Non-pigmented ciliary epithelial cell (primary cell): ENCODE measurements at places on chromosomes 1 and 21.
A peak's percentile ranks its signal among the peaks of the same experiment; 100 is the strongest.

DNA sequence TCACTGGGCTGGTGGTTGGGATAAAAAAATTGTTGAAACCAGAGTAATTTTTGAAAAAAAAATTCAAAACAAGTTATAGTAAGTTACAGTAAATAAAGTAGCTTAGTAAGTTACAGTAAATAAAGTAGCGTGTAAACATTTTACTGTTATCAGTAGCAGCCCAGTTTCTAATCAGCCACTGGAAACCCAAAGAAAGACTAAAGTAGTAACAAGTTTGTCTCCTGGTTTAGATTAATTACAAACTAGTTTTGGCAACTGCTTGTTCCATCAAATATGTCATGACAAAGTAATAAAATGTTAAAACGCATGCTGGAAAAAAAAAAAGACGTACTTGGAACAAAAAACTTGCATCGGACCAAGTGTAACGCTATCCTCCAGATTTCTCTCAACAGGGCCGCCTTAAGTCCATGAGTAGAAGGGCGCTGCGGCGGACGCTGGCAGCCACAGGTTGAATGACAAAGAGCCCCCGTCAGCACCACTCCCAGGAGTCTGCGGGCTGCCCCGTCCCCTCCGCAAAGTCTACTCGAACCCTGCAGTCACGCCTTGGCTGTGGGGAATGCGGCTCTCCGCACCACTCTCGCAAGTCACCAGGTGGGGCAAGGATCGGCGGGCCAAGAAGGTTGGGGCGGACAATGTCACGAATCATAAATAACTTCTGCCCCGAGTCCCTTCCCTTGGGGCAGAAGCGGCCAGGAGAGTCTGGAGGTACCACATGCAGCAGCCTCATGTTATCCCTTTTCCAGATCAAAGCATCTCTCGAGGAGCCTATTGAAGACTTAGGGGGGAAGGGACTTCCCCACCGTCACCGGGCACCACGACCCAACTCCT lies 837 bp downstream of the SLC16A1 start:
- DNase-seq, result peak; percentile 13

- peak; percentile 70 for DNase-seq
Measured at GRCh38 chr1:21567241-21568005, 58.2 kb downstream of the ALPL start.

DNA sequence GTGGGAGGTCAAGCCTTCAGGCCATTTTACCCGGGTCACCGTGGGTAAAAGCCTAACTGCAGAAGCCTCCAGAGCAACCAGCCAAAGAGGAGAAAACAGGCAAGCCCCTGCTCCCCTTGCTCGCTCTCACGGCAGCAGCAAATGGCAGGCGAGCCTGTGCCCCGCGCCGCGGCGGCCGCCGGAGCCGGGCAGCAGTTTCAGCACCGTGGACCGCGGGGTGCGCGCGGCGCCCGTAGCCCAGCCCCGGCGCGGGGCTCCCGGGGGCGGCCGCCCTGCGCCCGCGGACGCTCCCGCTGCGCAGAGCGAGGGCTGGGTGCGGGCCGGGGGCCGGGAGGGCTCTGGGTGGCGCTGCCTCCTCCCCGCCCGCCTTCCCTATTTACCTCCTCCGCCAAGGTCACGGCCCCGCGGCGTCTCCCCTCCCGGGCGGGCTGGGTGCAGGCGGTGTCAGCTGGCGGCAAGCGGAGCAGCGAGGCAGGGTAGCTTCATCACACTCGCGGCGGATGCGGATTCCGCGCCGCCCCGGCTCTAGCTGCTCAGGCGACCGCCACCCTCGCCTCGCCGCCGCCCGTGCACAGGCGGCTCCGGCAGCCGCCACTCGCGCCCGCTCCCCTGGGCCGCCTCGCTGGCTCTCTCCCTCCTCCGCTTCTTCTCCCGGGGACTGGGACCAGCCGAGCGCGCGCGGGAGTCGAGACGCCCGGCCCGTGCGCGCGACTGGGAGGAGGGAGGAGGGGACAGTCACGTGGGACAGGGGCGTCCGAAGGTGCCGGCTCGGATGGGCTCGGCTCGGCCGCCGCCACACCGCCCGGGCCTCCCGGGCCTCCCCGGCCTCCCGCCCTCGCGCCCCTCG lies at the start of gene RGS7:
RGS7 (minus strand) TSS at position 687 of the 847 bp plus-strand sequence.
- no peak for DNase-seq

DNA sequence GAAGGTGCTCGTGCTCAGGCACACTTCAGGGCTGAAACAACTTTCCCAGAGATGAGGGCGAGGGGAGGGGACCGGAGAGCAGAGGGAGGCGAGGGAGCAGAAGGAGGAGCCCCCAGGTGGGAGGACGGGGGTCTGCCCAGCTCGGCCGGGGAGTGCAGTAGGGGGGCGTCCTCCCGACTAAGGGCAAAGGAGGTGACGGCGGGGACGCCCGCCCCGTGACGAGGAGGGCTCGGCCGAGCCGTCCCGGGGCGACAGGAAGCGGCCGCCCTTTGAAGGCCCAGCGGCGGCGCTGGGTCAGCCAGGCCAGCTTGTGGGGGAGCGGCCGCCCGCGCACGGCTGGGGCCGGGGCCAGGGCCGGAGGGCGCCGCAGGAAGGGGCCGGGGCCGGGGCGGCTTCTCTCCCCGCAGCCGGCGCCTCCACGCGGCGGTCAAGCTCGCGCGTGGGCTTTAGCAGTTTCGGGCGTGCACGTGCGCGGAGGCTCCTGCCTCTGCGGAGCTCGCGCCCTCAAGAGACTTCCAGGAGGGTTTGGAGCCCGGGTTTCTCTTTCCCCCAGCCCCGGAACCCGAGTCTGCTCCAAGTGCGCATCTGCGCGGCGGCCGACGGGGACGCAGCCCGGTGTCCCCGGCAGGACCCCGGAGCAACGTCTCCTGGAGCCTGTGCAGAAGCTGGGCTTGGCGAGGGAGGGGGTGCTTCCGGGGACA lies 100.8 kb upstream of the SLC45A1 start:
- DNase-seq, result no peak

GRCh38 chr1:207654320-207654719 lies 9.4 kb downstream of the CR1L start:
- DNase-seq, result no peak

DNA sequence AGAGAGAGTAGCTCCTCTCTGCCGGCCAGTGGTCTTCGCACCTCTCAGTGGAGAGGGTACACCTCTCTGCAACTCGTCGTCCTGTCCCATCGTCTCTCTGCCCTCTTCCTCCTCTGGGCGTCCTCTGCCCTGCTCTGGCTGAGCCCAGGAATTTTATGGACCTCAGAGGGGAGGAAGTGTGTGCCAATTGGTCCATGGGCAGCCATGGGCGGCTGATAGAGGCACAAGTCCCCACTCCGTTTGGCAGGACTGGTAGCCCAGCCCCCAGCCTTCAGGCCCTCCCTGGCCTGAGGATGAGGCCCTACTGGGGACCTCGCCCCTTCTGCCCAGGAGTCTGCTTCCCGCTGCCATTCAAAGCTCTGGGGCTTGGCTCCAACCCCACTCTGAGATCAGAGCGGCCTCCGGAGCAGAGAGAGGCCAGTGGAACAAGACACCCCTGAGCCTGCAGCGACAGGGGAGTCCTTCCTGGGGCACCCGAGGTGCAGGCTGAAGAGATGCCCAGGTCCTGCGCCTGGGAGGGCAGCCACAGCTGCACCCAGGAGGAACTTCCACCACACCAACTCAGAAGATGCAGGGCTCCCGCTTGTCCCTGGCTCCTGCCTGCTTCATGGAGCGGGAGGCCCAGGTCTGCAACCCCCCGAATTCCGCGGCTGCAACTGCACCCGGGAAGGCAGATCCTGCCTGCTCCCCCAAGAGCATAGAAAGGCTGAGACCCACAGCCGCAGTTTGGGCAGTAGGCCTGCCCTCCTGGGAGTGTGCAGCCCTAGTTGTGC lies 659.9 kb downstream of the KCNT2 start:
- DNase-seq, result no peak

GRCh38 chr1:51989582-51990477 lies 670 bp downstream of the RAB3B start:
- no peak for DNase-seq

- no peak for DNase-seq
Measured at GRCh38 chr1:89761901-89762300, 58.9 kb upstream of the LRRC8D start.

GRCh38 chr1:224689374-224689773 lies 73.3 kb downstream of the CNIH3 start:
- DNase-seq, result no peak

DNA sequence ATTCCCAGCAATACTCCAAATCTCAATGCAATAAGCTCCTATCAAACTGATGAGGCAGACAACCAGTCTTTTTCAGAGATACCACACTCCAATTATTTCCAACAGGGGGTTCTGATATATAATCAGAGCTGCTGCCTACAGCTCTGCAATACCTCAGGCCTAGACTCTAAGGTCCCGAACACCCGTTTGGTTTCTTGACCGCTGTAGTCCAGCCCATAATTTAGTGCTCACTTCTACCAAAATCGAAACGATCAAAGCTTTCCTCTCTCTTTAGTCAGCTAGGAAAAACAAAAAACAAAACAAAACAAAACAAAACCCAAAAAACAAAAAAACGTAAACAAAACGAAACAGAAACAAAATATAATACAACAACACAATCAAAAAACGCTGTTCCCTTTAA lies 453.0 kb downstream of the NEGR1 start:
- no peak for DNase-seq

DNA sequence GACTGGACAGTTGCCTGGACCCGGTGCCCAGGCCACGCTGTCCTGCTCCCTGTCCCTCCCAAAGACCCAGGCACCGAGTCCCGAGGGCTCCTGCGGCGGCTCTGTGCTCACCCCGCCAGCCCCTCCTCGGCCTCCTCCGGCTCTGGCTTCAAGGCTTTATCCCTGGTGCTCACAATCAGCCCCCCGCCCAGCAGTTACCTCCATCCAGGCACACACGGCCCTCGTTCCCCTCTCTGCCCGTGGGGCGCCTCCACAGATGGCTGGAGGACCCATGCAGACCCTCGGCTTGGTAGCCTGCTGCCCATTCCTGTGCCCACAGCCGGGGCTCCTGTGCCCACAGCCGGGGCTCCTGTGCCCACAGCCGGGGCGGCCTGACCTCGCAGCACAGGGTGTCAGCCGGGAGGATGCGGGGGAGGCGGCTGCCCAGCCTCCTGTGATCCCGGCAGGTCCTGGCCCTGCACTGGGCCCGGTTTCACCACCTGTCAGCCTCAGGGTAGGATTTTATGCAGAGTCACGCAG lies 52.3 kb upstream of the COL18A1 start:
- no peak for DNase-seq

GRCh38 chr1:91844862-91845528 lies 41.0 kb downstream of the TGFBR3 start:
- DNase-seq, result peak; percentile 70

DNA sequence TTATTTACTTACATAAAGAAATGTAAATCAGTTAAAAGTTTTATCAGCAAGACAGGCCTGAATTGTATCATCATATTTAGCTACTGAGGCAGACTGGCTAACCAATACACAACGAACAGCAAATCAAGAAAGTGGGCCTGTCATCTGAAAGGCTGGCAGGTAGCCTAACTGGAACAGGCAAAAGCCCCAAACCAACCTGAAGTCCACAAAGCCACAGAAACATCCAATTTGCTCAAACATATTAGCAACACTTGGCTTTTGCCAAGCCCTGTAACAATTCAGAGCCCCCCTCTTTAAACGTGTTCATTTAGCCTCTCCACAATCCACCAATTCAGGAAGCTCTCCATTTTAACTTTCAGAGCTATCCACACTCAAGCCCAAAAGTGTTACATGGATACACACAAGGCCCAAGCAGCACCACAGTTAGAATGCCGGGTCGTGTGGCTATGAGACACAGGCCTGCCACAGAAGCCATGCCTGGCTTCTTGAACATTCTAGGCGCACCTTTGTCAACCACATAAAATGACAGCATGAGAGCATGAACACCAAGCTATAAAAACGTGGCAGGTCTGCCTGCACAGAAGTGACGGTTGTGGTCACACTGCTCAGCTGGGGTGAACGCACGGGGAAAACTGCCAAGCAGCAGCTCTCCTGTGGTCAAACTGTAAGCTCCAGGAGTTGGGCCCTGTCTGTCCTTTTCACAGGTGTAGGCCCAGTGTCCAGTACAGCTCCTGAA lies 49.3 kb downstream of the CD34 start:
- DNase-seq, result no peak

GRCh38 chr1:37811027-37811655 lies 3.1 kb upstream of the YRDC start:
- DNase-seq, result no peak

DNA sequence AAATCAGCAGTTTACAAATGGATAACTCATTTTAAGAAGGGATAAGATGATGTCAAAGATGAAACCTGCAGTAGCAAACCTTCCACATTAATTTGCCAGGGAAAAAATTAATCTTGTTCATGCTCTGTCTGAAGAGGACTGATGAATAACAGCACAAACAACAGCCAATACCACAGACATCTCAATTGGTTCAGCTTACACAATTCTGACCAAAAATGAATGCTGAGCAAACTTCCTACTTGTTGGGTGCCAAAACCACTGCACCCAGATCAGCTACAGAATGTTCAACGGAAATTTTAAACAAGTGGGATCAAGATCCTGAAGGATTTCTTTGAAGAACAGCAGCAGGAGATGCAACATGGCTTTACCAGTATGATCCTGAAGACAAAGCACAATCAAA lies 98.3 kb downstream of the COQ8A start:
- DNase-seq, result peak; percentile 4

DNA sequence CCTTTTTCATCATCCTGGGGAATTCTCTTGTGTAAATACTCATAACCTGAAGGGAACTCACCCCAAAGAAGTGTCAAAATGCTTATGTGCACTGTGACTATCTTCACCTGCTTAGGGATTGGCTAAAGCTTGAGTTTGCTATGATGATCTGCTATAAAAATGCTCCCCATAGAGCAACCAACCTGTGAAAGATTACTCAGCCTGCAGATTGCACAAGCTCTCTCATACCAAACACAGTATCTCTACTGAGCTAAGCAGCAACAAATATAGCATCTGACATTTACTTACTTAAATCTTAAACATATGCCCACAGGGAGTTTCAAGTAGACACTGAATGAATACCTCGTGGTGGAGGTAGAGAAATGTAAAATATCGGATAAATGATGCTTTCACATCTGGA lies 725.8 kb downstream of the MRPL39 start:
- peak; percentile 3 for DNase-seq

GRCh38 chr1:186289943-186290545 lies 85.0 kb downstream of the TPR start:
- DNase-seq, result no peak

- no peak for DNase-seq
Measured at GRCh38 chr1:5522531-5523145, 469.6 kb downstream of the NPHP4 start.

DNA sequence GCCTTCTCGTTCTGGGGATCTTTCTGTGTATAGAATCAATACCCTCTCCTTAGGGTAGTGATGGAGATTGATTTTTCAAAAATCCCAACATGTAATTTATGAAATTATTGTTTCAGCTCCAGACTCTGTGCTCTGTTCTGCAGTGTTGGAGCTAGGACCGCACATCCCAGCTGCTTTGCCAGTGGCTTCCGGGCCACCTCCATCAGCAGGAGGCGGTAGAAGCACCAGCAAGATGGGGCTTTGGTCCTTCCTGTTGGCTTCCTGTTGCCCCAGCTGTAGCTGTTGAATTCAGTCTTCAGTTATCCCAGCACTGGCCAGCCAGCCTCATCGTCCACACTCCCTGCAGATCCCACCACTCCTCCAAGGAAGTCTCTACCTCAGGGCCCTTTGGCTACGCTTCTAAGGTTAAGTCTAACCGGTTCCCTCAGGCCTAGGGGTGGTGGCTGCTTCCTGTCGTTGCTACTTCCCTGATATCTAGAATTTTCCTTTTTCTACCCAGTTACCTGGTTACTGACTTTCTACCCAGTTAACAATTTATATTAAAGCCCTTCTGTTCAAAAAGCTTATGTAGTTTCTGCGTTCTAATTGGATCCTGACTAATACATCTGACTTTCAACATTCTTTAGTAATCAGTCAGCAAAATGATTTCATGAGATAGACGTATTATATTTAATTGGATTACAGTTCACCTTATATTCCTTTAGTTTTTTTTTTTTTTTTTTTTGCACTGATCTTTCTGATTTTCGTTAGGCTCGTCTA lies 24.6 kb downstream of the GALNT2 start:
- no peak for DNase-seq

GRCh38 chr1:39643705-39644104 lies 4.3 kb upstream of the HEYL start:
- DNase-seq, result no peak
